Heart right ventricle (tissue), 16 donors: ENCODE measurements at places on chromosomes 6 and 20.

DNA sequence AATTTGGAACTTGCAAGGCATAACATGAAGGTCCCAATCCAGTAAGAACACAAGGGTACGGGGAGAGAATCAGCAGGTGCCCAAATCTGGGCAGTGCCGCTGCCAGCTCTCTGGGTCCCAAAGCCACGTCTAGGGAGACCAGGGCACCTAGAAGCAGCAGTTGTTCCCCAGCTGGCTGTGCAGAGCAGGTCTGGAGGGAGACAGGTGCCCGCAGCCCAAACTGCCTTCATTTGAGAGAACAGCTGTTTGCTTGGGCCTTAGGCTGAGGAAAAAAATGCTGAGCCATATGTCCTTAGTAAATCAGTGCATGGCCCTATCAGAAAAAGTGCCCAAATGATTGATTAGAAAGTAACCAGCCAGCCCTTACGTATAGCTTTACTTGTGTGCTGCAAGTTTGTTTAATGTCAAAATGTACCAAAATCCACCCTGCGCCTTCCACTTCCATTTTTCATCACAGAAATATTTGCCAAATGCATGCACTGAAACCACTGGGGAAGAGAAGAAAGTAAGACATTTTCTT is 9.1 kb upstream of the PRELID3B start:
- no peak for DNase-seq

GRCh38 chr20:63877755-63878470 is 12.8 kb downstream of the TPD52L2 start:
- DNase-seq, result no peak

DNA sequence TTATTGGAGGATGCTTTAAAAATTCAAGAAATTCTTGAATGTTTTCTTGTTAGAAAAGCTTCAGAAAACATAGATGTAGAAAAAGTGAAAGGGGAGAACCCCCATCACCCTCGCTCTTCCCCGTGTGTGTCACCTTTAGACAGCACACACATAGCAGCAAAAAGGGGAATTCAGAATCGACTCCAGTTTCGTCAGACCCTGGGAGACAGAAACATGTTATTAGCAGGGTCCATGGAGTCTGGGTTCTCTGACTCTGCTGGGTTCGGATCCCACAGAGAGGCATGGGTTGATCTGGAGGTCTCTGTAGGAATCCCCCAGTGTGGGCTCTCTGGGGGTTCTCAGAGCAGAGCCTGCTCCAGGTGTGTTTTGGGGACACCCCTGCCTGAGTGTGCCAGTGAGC is 43.7 kb downstream of the ARHGAP40 start:
- no peak for DNase-seq

DNA sequence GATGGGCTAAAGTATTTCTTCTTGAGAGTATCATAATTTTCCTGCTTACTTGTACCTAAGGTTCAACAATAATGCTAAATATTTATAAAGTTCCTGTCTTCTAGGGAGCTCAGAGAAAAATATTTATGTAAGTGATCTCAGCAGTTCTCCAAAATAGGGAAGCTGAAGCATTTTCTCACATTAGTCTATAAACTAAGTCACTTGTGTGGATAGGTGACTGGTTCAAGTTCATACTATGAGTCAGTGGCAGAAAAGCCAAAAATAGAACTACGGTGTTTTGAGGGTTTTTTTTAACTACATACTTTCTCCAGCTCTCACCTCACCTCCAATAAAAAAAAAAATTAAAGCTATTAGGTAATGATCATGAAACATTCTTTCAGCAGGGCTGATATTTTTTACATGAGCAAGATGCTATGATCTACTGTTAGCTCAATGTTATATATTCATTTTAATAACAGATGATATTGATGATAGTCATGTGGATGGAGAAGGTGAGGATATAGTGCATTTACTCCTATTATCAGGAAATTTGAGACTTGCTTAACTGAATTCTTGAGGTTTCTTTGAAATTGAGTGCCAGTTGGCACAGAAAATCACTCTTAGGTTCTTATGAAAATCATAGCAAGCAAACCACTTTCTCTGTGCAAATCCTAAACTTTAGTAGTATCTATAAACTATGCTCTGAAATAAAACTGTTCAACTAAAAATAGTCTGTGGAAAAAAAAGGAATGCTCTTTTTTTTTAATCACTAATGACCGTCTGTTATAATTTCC is 4.1 kb upstream of the MOXD1 start:
- no peak for DNase-seq

- no peak for DNase-seq
Measured at GRCh38 chr6:6193221-6193745, 127.2 kb downstream of the F13A1 start.

GRCh38 chr6:53469163-53469562 is 75.7 kb downstream of the GCLC start:
- no peak for DNase-seq

DNA sequence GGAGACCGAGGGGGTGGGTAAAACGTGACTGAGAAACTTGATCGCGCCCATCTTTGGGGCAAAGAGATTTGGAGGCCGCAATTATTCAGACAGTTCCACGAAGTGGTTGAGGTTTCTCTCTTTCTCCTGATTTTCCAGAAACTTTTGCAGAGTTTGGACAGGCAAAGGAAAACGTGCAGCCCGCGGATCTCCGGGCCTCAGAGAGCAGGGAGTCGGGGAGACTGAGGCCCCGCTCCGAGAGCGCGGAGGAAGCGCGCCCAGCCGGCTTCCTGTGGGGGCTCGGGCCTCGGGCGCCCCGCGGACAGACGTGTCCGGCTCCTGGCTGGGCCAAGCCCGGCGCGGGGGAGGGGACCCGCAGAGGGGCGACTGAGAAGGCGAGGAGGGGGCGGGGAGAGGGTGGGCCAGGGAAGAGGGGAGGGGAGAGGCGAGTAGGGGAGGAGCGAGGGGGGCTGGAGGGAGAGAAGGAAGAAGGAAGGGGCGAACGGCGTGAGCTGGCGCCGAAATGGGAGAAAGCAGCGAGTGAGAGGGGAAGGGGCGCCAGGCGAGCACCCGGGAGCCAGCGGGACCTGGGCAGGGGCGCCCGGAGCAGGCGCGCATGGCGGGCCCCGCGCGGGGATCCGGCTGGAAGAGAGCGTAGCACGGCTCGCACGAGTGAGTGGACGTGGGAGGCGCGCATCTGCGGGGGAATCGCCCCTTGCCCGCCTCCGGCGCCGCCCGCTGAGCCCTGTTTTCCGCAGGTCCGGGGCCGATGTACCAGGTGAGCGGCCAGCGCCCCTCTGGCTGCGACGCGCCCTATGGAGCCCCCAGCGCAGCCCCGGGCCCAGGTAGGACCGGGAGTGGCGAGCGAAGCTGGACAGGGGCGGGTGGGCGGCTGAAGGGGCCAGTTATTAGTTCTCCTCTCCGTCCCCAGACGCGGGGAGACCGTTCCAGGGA is at the start of gene MDFI:
Gene MDFI, plus strand, starts transcription at position 467 of the 933 bp plus-strand sequence. Its CDS starts 282 bp downstream, at position 749.
- DNase-seq, result no peak

GRCh38 chr6:82330171-82330804 is 33.3 kb upstream of the TPBG start:
- no peak for DNase-seq

GRCh38 chr6:4817551-4817950 is 41.3 kb downstream of the CDYL start:
- no peak for DNase-seq

DNA sequence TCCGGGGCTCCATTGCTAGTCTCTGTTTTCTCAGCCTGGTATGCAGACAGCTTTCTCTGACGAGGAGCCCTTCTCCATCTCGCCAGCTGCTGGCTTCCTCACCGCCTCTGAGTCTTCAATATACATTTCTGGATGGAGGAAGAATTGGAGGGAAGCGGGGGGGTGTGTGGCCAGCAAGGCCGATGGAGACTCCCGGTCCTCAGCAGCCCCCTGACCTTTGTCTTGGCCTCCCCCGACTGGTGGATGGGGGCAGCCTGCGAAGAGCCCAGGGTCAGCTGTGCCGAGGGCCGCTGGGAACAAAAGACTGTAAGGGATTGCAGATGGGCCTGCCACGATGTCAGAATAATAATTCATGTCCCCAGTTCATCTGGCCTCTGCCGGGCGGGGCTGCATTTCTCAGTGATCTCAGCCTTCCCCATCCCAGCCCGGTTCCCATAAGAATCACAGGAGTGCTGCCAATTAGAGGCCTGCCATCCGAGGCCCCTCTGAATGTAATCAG is 54.3 kb upstream of the STX16 start:
- no peak for DNase-seq

- no peak for DNase-seq
Measured at GRCh38 chr6:33953171-33953570, 149.4 kb upstream of the MLN start.

DNA sequence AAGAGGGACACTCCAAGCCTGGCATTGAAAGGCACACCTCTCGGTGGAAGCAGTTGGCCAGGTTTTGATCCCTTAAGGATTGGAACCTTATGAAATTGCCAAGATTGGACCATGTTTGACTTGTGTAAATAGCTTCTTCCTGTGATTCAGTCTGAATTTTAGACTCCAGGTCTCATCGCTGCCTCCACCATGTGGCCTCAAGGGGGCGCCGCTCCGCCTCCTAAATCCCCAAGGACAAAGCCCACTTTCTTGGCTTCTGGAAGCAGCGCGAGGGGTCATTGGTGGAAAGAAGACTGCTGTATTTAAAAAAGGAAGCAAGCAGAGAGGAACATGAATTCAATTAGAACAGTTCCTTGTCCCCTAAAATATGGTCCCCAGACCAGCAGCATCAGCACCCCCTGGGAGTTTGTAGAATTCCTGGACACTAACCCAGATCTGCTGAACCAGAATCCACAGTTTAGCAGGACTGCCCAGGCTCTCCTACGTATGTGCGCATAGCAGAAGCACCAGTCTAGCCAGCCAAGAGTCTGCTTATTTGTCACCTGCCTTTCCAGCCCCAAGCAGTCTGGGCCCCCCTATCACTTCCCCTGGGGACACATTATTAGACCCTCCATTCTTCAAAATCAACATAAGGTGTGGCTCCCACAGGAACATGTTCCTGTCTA is 108.5 kb downstream of the LY86 start:
- DNase-seq, result peak; percentile 56

DNA sequence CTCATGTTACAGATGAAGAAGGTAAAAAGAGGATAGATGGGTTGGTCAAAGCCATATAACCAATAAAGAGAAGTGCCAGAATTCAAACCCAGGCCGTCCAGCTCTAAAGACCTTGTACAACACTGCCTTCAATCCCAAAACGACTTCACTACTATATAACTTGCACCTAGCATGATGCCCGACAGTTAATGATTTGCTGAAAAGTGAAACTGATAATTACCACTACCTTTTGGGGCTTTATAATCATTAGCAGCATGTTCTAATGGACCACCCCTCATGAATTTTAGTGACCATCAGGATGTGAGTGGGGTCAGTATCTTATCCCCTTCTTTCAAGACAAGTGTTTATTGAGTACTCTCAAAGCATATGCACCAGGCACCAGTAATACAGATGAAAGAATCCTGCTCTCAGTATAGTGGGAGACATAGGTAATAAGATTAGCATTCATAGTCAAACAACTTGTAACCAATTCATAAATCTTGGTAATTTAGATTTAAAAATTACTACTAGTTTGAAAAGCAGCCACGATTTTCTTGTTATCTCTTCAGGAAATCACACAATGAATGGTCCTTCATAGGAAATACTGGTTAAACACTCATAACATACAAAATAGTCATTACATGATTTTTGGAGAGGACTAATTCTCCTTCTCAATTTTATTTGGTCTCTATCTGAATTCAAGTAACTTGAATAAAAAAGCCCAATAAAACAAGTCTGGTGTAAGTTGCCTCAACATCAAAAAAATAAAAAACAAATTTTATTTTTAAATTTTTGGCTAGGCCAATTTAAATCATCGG is 98.0 kb downstream of the EPB41L2 start:
- DNase-seq, result no peak

GRCh38 chr6:144006736-144007477 is 1.2 kb downstream of the PLAGL1 start:
- DNase-seq, result no peak

GRCh38 chr6:17389274-17389847 is 4.0 kb upstream of the CAP2 start:
- DNase-seq, result no peak

GRCh38 chr20:38369389-38369788 is 23.1 kb downstream of the LBP start:
- no peak for DNase-seq

GRCh38 chr6:55979526-55979925 is 104.1 kb upstream of the BMP5 start:
- DNase-seq, result no peak

GRCh38 chr6:158853072-158853879 is 34.1 kb upstream of the EZR start:
- no peak for DNase-seq

- no peak for DNase-seq
Measured at GRCh38 chr20:23115822-23116221, 29.7 kb upstream of the CD93 start.

DNA sequence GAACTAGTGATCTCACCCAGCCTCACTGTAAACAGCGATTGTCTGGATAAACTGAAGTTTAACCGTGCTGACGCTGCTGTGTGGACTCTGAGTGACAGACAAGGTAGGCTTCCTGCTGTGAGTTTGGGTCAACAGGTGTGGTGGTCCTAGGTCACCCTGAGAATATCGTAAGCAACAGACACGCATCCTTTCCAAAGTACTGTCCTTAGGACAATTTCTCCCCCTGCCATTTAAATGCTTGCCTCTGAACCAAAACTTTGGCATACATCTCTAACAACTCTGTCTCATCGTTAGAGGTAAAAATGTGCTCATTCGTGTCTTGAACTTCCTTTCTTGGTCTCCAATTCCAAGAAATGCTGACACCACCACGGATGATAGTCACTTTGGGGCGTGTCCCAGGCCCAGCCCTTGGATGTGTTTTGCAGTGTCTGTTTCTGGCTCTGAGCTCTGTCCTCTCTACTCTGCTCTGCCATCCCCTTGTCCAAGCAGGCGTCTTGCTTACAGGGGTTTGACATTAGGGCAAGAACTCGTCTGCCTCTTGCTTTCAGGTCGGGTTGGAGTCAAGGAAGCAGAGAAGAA is 95.5 kb downstream of the EYA2 start:
- DNase-seq, result no peak

DNA sequence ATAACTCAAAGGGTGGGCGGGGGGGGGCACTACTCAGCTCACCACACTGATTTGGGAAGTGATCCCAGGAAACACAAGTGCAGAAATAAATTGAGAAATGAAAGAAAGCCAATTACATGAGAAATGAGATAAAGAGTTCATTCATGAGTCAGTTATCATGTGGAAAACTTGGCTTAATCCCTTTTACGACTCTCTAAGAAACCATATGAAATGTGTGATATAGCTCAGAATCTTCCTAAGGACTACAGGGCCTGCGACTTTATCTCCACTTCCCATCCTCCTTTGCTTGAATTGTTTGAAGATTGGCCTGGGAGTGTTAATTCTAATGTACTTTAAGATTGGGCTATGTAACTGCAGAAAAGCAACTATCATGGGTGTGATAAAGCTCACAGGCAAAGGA is 3.6 kb upstream of the BTN2A2 start:
- DNase-seq, result no peak

GRCh38 chr6:127484212-127484863 is 25.1 kb upstream of the KIAA0408 start:
- DNase-seq, result no peak

DNA sequence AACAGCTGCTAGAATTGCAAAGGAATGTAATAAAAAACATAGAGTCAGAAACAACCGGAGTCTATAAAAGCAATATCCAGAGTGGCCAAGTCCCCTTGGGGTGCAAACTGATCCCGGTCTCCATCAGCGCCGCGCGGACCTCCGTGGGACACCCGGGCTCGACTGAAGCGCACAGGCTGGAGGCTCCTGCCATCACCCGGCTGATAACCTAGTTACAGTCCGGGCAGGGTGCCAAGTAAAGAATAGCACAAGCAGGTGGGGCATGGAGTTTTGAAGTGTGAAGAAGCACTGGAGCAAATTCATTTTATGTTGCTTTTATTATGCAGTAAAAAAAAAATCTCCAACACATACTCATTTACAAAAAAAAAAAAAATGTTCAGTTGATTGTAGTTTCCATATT is 205.1 kb upstream of the GMDS start:
- DNase-seq, result peak; percentile 39

GRCh38 chr6:3057063-3057770 is 11.1 kb upstream of the RIPK1 start:
- no peak for DNase-seq
